ENCODE measurements at places on chromosomes 5 and 9. TPM values are rescaled to one million over a fixed set of nuclear protein-coding genes. Genes with fewer than 3 reads are reported as not detected.

DNA sequence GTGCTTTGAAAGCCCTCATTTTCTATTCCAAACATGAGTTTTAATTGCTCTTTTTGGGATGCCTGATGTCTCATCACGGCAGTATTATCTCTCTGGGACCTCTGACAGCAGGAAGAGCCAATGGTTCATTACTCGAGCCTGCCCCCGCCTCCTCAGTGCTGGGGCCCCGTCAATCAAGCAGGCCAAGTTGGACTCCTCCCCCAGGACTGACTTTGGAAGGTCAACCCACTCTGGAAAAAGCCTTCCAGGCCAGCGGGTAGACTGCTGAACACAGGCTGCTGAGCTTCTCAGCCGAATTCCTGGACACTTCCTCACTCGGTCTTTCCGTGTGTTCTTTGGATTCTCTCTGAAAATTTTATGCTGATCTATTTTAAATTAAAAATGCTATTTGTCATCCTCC lies 9.5 kb upstream of the BARHL1 start:
- no peak for DNase-seq

DNA sequence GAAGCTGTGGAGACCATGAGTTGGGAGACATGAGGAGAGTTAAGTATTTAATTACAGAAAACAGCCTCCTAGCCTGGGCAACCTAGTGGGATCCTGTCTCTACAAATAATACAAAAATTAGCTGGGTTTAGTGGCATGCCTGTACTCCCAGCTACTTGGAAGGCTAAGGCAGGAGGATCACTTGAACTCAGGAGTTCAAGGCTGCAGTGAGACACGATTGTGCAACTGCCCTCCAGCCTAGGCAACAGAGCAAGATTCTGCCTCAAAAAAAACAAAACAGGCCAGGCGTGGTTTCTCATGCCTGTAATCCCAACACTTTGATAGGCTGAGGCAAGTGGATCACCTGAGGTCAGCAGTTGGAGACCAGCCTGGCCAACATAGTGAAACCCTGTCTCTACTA lies 52.6 kb downstream of the AQP7 start:
- no peak for DNase-seq

GRCh38 chr5:58294598-58295305 lies 165.1 kb downstream of the PLK2 start:
- no peak for DNase-seq

DNA sequence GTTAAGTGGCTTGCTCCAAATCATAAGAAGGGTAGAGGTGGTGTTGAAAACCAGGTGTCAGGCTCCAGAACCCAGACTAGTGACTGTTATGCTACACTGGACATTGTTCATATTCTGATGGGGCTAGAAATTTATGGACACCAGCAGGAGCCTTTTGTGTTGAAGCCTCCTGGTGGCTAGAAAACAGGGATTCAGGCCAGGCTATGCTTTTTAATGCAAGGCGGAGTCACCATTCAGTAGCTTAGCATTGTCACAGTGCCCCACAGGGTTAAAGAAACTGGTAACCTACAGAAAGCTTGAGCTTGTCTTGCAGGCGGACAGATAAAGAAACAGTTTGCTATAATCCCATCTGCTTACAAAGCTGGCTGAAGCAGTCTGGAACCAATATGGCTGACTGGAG lies 23.0 kb upstream of the GOLM1 start:
- no peak for DNase-seq

Gene SLC27A6
- total RNA-seq = 10.1 TPM

- DNase-seq = no peak
Observed at GRCh38 chr5:176352116-176352878, 9.3 kb downstream of the KIAA1191 start.

Gene GPR151
- not detected for total RNA-seq

All from skin of body (tissue), 3 donors.